ENCODE measurements at places on chromosomes 2 and 18.

GRCh38 chr2:71281950-71282349 is 49.6 kb upstream of the ZNF638 start:
- DNase-seq = no peak

GRCh38 chr2:216024779-216025336 is 11.5 kb upstream of the MREG start:
- no peak for DNase-seq

DNA sequence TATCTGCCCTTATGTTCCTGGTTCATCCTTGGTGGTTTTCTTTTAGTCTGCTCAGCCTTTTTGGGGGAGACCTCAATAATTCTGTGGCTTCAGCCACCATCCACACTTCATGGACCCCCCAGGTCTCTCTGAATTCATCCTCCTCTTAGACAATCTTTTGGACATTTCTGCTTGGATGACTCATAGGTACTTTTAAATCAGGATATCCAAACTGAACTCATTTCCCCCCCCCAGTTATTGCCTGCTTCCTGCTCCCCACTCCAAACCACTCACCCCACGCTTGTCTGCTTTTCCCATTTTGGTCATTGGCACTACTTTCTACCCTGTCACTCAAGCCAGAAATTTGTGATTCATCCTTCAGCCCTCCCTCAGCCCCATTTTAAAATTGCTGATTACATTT is 78.5 kb downstream of the TANC1 start:
- no peak for DNase-seq

DNA sequence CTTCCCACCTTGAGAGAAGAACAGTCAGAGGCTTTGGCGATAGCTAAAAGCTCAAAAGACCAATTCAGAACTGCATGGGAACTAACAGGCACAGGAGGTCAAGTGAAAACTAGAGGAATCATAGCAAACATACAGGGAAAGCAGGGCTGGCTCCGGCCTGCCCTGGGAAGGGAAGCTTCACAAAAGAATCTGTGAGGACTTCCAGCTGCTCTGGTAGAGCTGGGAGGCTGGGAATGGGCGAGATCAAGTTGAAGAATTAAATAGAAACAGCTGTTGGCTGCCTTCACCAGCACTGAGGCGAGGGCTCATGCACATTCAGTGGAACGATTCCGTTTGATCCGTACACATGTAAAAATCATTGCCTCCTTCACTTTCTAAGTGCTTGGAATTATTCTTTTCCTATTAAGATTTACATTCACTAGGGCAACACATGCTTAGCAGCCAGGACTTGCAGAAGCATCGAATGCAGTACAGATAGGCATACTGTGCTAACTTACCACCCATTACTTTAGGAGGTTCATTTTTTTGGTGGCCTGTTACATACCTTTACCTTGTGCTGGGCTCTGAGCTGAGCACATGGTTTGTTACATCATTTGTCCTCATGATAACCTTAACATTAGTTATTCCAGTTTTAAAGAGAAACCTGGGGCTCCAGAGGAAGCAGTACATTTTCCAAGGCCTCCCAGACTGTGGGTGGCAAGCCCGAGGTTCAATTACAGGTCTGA is 125.4 kb upstream of the RNF152 start:
- no peak for DNase-seq

- no peak for DNase-seq
These were observed 17.6 kb upstream of the KCNE4 start for GRCh38 chr2:223034221-223034975.

DNA sequence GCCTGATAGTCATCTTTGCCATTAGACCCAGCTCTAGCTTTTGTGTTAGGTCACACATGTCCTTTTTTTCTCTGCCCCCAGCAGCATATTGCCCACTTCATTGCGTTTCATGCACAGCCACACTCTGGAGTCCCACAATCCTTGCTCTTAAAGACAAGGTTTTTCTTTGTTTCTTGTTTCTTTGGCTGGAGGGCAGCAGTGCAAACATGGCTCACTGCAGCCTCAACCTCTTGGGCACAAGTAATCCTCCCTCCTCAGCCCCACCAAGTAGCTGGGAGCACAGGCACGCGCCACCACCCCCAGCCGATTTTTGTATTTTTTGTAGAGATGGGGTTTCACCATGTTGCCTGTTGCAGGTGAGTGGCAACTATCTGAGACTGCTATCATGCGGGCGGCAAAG is 16.9 kb upstream of the PAPOLG start:
- no peak for DNase-seq

DNA sequence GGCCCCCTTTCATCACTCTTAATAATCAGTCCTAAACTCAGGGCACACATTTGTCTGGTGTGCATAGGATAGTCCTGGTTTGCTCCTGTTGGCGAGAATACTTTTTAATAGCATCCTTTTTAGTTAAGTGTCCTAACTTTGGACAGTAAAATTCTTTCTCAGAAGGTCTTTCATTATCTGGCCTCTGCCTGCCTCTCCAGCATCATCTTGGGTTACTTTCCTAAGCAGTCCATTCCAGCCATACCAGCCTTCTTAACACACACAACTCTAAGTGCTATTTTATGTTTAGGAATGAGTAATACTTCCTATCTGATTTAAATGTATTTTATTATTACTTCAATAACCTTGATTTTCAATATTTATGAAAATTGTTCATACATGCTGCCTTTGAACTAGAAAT is 151.0 kb downstream of the ACOXL start:
- no peak for DNase-seq

DNA sequence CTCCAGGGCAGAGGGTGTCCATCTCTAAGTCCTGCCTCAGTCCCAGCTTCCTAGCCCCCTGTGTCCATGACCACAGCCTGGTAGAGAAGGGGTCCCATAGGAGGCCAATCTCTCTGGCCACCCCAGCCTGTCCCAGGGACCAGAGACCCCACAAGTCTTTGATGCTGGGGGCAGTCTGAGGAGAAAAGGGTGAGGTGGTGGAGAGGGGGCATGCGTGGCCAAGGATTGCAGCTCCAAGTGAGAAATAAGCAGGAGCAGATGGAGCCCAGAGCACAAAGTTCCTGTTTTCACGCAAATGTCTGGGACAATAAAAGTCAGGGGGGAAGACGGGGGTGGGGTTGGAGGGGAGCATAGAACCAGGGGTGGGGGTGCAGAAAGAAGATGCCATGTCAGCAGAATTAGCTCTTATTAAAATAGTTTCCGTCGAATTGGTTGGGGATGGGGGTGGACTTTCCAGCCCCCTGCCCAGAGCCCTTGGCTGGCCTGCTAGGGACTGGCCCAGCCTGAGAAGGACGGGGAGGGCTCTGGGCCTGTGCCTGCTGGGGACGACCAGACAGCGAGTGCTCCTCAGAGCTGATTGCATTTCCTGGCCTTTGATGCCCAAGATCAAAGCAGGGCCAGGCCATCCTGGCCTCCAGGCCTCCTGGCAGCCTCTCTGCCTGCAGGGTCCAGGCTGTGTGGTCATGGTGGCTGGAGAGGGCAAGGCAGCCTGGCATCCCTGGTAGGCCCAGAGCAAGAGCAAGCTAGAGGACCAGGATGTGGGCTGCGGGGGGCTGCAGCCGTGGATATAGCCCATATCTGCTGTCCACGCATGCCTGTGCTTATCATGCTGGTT is 337.1 kb downstream of the DYSF start:
- no peak for DNase-seq

GRCh38 chr2:10873171-10873570 is 38.6 kb upstream of the KCNF1 start:
- no peak for DNase-seq

DNA sequence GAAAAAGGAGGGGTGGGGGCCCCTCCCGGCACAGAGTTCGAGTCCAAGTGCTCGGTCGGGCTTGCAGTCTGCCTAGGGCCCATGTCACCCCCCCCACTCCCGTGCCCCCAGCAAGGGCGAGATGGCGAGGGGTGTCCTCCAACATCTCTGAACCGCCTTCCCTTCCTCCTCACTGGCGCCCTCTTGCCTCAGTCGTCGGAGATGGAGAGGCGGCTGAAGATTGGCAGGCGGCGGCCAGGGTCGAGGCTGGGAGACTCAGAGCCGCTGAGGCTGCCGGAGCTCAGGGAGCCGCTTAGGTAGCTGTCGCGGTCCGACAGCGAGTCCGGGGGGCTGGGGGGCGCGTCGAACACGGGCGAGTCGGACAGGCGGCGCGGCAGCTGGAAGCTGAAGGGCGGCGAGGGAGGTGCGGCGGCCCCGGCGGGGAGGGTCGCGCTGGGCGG is 2.3 kb downstream of the ZFP36L2 start:
- peak; percentile 59 for DNase-seq

- DNase-seq = no peak
These were observed 262.7 kb upstream of the SPOPL start for GRCh38 chr2:138238908-138239307.

DNA sequence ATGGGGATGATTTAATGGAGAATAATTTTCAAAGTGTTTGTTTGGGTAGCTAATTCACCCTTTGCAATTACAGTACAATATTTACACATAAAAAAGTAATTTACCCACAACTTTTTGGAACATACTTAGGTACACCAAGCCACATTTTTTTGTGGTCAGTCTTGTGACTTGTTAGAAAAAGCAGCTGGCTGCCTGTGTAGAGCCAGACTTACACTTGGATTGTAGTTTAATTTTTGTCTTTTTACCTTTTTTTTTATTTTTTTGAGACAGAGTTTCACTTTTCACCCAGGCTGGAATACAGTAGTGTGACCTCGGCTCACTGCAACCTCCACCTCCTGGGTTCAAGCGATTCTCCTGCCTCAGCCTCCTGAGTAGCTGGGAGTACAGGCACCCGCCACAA is 45.4 kb downstream of the RALBP1 start:
- no peak for DNase-seq

- peak; percentile 99 for DNase-seq
These were observed at the start of gene CLK1 for GRCh38 chr2:200864176-200865034. Gene CLK1 (minus strand): TSS chr2:200864658. CDS start chr2:200861862, 2,796 bp downstream.

GRCh38 chr2:88057437-88057844 is 1.9 kb upstream of the KRCC1 start:
- DNase-seq = no peak

DNA sequence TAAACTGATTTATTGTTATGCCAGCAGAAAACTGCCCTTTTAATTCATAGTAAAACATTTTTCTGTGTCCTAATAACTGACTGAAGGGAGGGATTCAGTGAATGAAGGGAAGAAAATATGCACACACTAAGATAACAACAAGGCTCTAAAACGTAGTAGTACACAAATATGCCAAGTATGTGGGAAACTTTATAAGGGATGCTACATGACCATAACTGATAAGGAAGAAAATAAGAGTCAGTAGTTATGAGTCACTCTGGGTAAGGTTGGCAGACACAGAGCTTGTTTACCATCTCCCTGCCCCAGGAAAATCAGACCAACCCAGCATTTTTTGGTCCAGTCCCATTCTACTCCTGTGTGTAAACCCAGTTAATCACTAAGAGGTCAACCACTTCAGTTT is 124.2 kb downstream of the RPRM start:
- DNase-seq = no peak

DNA sequence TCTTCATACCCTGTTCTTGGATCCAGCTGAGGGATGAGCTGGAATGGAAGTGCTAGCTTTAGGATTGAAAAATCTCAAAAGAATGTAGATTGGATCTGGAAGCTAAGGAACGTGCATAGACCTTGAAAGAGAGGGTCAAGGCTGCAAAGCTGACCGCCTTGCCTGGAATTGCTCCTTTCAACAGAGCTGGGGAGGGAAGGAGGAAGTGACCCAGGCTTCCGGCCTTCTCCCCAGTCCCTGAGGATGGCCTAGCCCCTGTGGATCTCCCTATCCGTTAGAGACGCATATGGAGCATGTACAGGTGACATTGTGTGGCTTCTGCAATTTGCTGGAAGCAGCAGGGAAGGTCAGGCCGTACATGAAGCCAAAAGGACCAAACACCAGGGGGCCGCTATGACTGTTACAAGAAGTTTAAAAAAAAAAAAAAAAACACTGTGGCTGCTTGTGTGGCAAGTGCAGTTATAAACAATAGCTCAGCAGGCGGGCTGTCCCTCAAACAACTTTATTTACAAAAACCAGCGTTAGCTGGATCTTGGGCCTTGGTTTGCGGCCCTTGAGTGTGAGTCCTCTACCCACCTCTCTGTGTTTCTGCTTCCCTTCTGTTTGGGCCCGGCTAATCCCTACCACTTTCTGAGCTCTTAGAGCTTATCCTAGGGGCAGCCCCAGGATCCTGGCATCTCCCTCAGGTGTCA is 227.6 kb downstream of the SEPTIN10 start:
- no peak for DNase-seq

GRCh38 chr2:71130905-71131244 is 441 bp downstream of the MPHOSPH10 start:
- DNase-seq = peak; percentile 28

DNA sequence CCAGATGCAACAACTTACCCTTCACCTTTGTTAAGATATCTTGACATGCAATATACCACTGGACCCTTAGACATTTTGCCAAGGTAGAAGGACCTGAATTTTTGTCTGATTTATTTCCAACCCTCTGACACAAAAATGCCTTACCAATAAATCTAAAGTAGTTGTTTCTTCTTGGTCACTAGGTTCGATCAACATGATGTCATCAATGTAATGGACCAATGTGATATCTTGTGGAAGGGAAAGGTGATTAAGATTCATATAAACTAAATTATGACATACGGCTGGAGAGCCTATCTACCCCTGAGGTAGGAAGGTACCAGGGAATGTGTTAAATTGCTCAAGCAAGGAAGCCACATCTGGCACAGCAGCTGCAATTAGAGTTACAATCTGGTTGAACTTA is 67.7 kb upstream of the SERPINE2 start:
- DNase-seq = no peak

- no peak for DNase-seq
These were observed 30.1 kb upstream of the CAB39 start for GRCh38 chr2:230682546-230682945.

DNA sequence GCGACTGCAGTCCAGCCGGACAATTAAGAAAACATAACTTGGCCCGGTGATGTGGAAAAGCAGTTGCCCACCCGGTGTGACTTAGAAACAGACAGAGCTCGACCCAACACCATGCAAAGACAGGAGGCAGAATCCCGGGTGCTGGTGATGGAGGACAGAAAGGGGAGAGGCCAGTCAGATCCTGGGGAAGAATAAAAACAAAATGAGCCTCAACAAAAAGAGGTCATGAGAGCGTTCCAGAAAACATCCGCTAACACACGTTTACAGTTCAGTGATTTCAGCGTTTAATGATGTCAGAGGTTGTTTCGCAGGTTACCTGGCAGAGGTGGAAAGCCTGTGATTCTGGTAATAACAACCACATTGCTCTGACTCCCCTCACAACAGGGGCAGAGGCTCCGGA is 111.9 kb downstream of the OSR1 start:
- DNase-seq = no peak

- DNase-seq = no peak
These were observed 41.3 kb upstream of the PCBP1 start for GRCh38 chr2:70045932-70046331.

DNA sequence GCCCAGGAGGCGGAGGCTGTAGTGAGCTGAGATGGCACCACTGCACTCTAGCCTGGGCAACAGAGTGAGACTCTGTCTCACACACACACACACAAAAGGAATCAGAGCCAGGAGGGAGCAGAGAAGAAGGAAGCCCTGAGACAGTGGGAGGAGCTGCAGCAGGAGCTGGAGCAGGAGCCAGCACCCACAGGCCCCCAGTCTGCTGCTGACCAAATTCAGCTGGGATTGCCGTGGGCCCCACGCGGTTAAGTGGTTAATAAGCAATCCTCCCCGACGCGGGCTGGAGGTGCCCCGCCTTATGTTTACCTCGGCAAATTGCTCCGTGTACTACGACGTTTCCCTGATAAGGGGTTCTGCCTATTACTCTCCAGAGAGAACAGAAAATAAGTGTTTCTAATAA is 265.3 kb downstream of the TWIST2 start:
- DNase-seq = no peak

- DNase-seq = no peak
These were observed 100.3 kb downstream of the RAB3GAP1 start for GRCh38 chr2:135152361-135152760.

All from inflammatory macrophage (primary cell).